ENCODE measurements at places on chromosomes 6 and 20.

- DNase-seq: no peak
Observed at GRCh38 chr6:94769197-94769596, 808.1 kb upstream of the MANEA start.

- DNase-seq: no peak
Observed at GRCh38 chr6:75481394-75481793, 12.2 kb downstream of the FILIP1 start.

GRCh38 chr6:116439522-116440051, 21.6 kb upstream of the CALHM6 start:
- no peak for DNase-seq

DNA sequence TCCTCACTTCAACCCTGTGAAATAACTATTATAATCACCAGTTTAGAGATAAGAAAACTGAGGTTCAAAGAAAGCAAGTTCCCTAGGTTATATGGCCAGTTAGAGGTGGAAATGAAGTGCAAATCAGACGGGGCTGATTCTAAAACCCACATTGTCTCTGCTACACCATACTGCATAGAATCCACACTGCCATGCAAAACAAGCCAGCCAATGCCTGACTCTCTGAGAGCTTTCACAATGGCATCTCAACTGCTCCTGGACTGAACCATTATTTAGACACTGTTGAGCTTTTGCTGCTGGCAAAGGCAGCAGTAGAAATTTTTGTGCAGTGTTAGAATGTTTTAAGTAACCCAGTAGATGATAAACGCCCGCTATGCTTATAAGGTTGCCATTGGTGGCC, 195.2 kb upstream of the CNR1 start:
- no peak for DNase-seq

DNA sequence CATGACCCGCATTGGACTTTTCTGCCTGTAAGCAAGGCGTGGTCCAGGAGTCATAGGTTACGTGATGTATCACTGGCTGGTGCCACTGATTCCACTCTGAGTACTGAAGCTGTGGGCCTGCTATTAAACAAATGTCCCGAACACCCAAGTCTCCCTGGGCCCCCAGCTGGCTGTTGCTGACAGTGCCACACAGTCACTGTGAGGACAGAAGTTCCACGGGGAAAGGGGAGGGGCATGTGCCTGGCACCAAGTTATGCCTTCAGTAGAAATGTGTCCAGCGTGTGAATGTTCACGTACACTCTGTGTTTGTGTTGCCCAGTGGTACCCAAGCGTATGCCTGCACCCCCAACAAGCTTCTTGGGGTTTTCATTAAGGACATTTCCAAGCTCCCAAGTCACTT, 171.4 kb upstream of the QKI start:
- DNase-seq: peak; percentile 85

DNA sequence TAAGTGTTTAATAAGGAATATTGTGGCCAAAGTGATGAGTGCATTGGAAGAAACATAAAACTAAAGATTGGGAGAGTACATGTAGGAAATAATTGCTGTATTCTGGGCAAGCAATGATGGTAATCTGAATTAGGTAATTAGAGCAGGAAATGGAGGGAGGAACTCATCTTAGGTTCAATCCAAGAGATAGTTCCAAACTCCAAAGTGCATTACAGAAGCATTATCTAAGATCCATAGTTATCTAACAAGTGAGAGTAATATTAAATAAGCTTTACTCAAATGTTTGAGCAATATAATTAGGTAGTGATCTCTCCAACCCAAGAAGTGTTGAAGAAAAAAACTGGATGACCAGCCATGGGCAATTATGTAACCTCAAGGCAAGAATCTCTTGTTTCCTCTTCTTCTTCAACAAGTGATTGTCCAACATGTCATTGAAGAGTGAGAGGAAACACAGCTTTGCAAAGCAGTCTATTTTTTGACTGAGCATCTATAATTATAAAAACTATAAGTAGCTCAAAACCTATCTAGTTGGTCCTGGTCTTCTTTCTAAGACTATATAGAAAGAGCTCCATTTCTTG, 181.2 kb upstream of the TNFAIP3 start:
- DNase-seq: no peak

DNA sequence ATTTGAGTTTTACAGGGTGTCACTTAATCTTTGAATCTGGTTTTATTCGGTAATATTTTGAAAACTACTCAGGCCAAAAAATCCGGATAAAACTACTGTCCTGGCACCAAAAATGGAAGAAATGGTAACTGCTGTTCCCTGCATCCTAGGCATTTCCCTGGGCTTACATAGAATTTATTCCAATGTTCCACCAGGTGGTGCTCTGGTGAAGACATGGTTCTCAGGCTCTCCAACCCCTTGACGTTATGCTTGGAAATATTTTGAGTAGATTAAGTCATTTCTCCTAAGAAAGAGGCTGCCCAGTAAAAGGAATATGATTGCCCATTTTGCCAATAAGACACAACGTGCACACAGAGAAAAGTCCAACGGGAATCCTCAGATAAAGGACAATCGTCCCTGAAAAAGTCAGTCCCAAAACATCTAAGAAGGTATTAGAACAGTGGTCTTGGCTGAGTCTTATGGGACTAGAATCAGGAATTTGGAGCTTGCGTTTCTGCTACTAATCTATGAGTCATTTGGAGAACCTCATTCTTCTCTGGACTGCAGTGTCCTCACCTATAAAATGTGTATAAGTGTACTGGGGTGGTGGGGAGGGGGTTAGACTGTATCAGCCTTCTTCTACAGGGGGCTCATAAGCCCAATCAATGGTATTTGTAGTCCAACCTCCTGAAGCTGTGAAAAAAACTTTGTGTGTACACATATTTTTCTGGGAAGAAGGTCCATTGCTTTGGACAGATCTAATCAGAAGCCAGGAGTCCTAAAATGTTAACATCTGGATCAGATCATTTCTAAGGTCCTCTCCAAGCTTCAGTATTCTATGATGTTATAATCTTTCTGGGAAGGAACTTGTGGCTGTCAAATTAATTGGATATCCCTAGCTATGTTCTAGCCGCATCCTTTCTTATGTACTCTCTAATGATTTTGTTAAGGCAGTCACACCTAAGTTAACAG, 131.0 kb upstream of the BMP2 start:
- peak; percentile 1 for DNase-seq

DNA sequence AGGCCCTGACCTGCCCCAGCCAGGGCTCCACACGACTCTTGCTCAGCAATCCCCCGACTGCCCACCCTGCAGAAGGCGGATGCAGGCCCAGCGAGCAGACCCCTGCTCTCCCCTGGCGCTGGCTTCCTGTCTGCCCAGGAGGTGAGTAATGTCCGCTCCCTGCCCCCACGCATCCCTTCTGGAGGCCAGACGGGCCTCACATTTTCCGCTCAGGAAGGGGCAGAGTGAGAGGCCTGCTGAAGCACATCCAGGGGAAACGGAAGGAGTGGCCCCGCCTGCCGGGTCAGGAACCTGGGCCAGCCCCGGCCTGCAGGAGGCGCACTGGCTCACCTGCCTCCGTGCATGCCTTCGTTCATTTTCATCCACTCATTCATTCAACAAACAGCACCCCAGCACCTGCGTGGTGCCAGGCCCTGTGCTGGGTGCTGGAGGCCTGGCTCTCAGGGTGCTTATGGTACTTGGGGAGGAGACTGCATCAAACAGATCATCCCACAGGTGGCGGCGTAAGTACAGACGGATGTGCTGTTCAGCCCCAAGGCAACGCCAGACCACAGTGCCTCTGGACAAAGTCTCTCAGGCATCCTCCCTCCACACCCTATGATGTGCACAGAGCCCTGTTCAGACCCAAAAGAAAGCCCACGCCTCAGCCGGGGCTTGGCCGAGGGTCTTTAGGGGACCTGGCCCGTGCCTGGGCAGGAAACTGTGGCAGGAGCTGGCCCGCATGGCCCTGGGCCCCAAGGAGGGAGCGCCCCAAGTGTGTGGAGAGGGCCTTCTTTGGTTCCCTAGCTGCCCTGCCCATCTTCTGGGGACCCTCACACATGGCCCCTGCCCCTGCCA, 112.1 kb downstream of the ASXL1 start:
- no peak for DNase-seq

DNA sequence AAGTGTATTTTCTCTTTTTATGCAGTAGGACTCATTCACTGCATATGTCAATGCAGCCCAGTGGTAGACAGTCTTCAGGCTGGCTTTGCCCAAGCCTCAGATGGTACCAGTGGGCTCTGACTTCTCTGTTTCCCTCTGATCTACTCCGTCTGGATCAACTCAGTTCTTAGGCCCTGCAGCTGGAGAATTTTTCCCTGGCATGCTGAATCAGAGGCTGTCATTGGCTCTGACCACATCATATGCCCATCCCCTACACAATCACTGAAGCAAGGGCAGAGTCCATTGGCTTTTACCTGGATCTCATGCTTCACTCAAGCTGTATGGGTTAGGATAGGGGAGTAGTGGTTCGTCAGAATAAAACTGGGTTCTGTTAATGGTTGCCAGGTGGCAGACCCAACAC, 57.8 kb downstream of the KIZ start:
- DNase-seq: no peak

DNA sequence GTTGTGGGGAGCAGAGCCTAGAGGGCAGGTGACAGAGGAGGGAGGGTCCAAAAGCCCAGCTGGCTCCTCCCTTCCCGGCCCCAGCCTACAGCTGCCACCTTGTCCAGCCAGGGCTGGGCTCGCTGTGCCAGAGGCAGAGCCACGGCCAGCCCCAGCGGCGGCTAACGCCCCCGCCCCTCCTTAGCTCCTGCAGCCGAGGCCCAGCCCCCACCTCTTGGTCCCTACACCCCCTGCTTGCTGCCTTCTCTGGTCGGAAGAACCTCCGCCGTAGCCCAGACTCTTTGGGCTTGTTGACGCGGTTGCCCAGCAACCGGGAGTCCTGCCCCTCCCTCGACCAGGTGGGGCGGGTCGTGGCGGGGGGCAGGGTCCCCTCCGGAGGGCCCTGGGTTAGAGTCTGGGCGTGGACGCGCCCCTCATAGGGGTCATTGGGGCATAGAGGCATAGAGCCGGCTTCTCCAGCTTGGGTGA, 521 bp upstream of the LKAAEAR1 start:
- DNase-seq: no peak

- no peak for DNase-seq
Observed at GRCh38 chr6:74058606-74059005, 362.6 kb downstream of the CD109 start.

- no peak for DNase-seq
Observed at GRCh38 chr6:168020242-168020641, 22.8 kb downstream of the KIF25 start.

DNA sequence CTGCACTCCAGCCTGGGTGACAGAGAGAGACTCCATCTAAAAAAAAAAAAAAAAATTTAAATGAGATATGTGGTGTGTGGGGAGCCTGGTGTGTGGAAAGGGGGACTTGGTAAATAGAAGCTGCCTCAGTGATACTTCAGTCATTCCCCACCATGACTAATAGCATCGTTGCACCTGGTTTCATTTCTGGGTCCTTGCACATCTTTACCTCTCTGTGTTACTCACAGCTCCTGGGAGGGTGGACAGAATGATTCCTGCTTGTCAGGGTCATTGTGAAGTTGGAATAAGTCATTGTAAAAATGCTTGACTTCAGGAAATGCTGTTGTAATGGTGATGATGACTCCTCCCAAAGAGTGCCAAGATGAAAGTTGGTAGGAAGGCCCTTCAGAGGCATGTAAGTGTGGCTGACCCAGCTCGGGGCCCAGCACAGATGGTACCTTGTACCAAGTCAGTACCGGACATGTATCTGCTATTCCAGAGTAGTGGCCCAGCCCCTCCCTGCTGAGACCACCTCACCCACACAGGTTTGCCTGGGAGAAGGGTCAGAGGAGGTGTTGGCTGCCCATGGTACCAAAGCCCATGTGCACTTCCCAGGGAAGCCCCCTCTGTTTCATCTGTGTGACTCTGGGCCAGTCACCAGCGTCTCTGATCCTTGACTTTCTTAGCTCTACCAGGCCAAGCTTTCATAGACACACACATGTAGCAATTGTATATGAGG, 48.4 kb downstream of the PLAGL2 start:
- no peak for DNase-seq

DNA sequence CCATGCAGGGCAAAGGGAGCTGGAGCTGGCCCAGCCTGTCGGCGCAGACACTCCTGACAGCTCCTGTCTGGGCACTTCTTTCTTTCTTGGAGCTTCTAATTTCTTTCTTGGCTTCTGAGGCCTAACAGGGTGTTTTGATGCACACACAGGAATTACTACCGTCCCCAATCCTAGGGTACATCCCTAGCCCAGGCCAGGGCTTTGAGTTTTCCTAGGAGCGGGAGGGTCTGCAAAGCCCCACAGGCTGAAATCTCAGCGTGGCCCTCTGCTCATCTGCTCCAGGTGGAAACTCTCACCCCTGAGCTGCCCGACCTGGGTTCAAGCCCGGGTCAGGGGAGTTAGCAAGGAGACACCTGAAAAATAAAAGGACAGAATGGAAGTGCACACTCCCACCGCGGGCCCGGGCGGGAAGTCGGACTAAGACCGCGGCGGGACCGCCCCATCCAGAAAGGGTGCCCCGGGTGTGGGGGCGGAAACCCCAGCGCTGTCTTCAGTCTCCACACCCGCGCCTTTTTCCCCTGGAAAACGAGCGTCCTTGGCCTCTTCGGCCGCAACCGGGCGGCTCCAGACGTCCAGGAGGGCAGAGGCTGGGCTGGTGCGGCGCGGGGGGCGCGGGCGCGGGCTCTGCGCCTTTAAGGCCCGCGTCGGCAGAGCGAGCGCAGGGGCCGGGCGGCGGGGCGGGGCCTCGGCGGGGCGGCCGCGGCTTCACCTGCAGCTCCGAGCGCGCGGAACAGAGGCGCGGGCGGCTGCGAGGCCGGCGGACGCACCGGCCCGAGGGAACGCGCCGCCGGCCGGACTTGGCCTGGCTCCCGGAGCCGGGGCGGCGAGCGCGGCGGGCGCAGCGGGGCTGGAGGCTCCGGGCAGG, at the start of gene CDH4:
TSS of gene CDH4 (plus strand) at position 733 of the 865 bp plus-strand sequence.
- no peak for DNase-seq

DNA sequence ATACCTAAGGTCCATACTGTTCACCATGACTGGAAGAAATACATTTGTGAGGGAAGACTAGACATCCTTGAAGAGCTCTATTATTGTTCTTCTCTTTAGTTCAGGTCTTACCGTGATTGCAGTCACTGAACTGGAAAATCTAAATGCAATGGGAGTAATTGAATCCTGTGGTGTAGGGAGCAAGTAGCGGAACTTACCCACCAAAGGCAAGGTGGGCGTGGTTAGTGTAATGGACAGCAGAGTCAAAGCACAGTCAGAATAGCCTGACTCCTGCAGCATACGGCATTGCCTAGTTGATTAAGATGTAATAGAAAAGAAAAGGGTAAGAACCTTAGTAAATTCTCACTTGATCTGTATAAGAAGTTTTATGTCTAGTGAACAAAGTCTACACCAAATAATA, 679.7 kb upstream of the EPHA7 start:
- no peak for DNase-seq

DNA sequence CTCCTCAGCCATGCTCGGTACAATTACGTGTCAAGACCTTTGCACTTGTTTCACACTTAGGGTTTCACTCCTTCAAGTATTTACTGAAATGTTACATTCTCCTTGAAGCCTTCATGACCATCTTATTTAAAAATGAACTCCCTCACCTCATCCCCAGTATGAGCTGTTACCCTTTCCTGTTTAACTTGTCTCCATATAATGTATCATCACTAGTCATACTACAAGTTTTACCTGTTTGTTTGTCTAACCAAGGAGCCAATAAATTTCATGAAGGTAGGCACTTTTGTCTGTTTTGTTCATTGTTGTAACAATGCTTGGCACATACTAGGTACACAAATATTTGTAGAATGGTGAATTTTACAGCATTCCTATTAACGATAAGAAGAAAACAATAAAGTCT, 46.1 kb upstream of the MTRF1L start:
- no peak for DNase-seq

Data from midbrain (tissue), 1 donor.